Activated CD8-positive, alpha-beta memory T cell treated with anti-CD3 and anti-CD28 coated beads for 1 hour (primary cell): ENCODE measurements at places on chromosomes 1 and 21.

DNA sequence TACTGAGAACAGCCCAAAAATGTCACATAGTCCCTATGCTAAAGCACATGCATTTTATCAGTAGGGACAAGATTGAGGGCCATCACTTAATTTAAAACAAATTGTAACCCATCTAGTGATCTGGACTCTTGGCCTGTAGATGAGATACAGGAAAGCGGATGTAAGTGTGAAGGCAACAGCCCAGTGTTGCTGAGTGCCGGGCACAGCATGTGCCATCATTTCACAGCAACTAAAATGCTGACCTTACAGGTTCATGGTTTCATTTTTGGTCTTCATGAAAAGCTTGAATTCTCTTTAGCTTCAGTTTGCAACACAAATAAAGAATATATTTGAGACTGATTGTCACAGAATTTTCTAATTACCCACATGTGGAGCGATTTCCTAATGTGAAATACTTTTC is 5.8 kb downstream of the COG2 start:
- DNase-seq: no peak

GRCh38 chr1:163410073-163410999 is 88.6 kb downstream of the NUF2 start:
- DNase-seq: no peak

- no peak for DNase-seq
Observed at GRCh38 chr1:209102531-209102930, 481.0 kb upstream of the CAMK1G start.

- no peak for DNase-seq
Observed at GRCh38 chr1:12346483-12347151, 116.8 kb downstream of the VPS13D start.

- DNase-seq: no peak
Observed at GRCh38 chr1:228145463-228146416, 4.0 kb upstream of the GJC2 start.

GRCh38 chr1:163271535-163271934 is 50.2 kb upstream of the NUF2 start:
- DNase-seq: no peak

DNA sequence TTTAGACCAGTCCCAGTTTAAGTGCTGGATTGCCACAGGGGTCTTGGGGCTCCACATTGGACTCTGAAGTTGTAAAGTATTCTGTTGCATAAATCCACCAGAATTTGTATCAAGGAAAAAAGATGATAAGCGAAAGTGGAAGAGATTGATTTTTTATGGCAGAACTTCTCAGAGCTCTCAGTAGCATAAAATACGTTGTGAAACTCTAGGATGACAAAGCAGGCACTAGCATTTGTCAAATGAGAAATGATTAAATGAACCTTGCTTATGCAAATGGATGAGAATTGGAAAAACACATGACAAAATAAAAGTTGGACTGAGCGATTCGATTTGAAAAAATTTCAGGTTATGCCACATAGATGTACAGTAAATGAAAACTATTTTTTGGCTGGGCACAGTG is 253.8 kb upstream of the RAB4A start:
- no peak for DNase-seq

GRCh38 chr1:35899941-35900340 is 16.9 kb downstream of the AGO1 start:
- no peak for DNase-seq

DNA sequence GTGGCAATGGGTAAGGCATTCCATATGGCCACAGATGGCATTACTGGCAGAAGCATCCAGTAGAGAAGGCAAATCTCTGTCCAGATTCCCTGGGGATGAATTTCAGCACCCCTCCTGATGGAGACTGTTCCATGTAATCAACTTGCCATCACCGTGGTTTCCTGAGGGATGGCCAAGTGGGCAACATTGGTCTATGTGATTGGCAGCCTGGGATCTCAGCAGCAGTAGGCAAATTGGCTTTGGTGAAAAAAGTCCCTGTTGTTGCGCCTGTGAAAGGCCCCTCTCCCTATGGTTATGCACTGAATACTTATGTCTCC is 19.3 kb downstream of the DMRTB1 start:
- no peak for DNase-seq

- no peak for DNase-seq
Observed at GRCh38 chr1:99007366-99007765, 2.7 kb upstream of the PLPPR5 start.

DNA sequence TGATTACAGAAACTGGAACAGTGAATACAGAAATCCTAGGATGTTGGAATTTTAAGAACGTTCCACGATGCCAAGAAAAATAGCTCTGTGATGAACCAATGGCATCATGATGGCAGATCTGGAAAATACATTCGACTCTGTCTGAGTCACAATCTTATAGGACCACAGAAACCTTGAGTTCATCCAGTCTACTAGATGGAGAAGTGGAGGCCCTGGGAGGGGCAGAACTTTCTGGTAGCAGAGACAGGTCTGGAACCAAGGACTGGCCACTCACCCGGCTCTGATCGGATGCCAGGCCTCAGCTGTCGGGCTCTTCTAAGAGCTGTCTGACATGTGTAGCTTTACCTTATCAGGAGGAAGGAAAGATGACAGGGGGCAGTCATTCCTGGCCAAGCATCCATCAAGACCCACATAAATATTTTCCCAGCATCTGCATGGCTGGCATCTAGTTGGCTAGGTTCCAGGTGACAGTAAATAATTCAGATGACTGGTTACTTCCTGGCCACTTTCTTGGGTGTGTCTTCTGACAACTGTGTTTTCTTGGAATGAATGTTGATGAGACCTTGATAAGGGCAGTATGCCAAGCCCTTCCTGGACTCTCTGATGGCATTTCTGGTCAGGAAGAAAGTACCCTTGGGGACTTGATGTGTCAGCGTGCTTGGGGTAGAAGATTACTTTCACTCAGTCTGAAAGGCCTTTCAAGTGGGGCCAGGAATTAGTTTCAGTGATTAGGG is 72.6 kb upstream of the TRABD2B start:
- no peak for DNase-seq

DNA sequence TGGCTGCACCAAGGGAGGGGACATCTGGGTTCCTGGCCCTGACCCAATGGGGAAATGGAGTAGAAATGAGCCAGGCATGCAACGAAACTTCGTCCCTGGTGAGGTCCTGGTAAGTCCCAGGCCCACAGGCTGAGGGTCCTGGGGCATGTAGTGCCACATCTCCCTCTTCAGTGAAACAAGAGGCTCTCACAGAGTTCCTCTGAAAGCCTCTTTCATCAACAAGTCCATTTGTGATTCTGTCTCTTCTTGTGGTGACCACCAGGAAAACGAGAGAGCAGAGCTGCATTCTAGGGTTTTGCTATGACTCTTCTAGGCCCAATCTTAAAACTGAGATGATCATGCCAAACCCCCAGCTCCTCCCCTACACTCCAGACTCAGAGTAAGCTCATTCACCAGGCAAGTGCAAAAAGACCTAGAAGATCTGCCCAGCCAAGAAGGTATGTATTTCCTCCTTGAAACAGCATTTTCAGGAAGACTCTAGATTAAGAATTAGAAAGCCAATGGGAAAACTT is 24.3 kb upstream of the RNF220 start:
- no peak for DNase-seq

- DNase-seq: no peak
Observed at GRCh38 chr1:167431909-167432650, 86.2 kb downstream of the CD247 start.

DNA sequence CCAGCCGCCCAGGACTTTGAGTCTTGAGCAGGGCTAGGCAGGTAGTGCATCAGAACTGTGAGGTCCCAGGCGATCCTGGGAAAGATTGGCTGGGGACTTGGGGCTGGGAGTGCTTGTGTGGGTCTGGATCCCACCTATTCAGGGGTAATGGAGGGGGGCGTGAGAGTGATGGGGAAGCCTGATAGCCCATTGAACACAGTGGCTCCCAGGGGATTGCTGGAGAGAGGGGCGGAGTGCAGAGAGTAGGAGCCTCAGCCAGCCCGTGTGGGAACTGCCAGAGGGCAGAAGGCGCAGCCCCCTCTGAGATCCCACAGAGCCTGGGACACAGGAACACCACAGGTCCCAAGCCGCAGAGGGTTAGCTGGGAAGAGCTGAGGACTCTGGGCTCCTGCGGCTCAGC is 19.3 kb upstream of the PDZK1IP1 start:
- no peak for DNase-seq

DNA sequence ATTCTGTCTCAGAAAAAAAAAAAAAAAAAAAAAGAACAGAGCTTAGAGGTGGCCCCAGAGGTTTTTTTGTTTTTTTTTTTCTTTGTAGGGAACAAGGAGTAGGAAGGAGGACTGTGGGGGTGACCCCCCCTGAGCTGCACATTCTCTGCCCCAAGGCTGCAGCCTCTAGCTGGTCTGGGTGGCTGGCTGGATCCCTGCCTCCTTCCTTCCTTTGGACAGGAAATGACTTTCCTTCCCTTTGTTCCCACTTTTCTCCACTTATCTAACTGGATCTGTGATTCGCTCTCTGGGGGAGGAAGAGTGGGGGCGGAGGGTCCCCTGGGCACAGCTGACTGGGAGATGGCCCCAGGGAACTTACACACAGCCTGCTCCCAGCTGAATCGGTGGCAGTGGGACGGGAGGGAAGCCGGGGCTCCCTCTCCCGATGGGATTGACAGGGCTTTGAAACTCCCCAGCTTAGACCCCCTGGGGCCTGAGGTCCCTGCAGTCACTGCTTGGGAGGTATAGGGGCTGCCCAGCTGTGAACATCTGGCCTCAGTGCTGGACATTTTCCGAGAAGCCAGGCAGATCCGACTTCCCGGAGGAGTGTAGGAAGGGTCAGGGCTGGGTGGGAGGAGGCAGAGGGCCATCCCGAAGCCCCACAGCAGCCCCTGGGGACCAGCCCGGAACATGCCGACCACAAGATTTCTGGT is 2.1 kb downstream of the FBLIM1 start:
- no peak for DNase-seq

GRCh38 chr1:212487774-212488435 is 55.2 kb downstream of the NENF start:
- DNase-seq: no peak

- no peak for DNase-seq
Observed at GRCh38 chr1:41481109-41481775, 3.2 kb downstream of the EDN2 start.
